Tongue (tissue), 3 donors: ENCODE measurements at places on chromosomes 5 and 9. TPM values are rescaled to one million over a fixed set of nuclear protein-coding genes. Genes with fewer than 3 reads are reported as not detected.

Gene ADRB2
- 20.9 TPM for total RNA-seq

Gene OR5C1
- not detected for total RNA-seq

DNA sequence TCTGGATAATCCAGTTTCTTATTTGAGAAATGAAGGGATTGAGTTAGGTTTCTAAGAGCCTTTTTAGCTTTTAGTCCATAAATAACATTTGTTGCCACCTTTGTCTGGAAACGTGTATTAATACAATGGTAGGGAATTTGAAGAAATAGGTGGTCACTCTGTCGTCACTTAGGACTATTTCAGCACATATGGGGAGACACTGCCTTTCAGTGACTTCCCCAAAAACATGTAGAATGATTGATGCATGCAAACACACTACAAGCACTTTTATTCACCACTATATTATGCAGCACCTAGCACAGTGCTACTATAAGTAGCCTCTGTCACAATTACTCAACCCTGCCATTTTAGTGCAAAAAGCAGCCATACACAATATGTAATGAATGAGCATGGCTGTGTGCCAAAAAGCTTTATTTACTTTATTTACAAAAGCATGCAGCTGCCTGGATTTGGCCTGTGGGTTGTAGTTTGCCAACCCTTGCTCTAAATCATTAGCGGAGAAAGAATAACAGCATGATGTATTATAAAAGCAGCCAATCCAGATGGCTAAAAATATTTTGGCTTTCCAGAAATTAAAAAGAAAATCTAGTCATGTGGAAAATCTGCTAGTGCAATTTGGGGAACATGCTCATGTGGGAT, 154.2 kb upstream of the HMHB1 start:
- peak; percentile 84 for DNase-seq

GRCh38 chr9:134317790-134318414, 8.4 kb upstream of the RXRA start:
- no peak for DNase-seq

DNA sequence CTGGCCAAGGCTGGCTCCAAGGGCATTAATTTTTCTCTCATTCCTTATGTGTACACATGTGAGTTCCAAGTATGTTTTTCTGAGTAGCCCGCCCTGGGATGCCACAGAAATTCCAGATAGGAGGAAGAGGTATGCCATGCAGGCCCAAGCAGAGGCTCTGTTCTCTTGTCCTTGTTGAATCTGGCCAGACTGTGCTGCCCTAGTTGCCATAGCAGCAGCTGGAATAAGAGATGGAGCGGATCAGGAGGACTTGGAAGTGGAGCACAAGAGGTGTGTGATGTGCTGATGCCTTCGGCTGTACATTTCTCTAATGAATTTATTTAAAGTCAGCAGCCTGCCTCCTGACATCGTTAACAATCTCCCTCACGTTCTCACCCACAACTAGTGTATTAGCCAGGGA, 235.6 kb upstream of the RPS23 start:
- DNase-seq = peak; percentile 21
